ENCODE measurements at places on chromosomes 4 and X.
A peak's percentile ranks its signal among the peaks of the same experiment; 100 is the strongest.

DNA sequence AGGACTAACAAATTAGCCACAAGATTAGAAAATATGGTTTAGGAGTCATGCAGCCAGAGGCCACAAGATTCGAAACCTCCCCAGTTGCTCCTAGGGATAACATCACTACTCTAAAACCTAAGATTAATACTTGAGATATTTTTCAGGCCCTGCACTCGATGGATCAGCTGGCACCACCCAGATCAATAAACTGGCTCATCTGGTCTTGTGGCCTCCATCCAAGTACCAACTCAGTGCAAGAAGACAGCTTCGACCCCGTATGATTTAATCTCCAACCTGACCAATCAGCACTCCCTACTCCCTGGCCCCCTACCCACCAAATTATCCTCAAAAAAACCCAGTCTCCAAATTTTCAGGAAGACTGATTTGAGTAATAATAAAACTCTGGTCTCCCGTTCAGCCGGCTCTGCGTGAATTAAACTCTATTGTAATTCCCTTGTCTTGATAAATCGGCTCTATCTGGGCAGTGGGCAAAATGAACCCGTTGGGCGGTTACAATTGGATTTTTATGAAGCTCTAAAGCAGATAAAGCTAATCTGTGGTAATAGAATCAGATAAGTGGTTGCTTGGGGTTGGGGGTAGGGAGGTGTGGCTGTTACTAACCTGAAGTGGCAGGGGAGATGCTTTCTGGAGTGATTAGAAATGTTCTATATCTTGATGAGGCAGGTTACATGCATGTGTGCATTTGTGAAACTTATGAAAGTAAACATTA, 91.8 kb upstream of the ATXN3L start:
- no peak for DNase-seq

GRCh38 chr4:110475881-110476818, at the start of gene ENPEP:
Gene ENPEP (plus strand): TSS chr4:110476155. CDS start chr4:110476415, 260 bp downstream.
- DNase-seq = no peak

GRCh38 chr4:113461281-113461680, 300.3 kb downstream of the CAMK2D start:
- DNase-seq = no peak

- no peak for DNase-seq
These were observed 49.3 kb upstream of the RPL34 start for GRCh38 chr4:108570993-108571569.

- DNase-seq = no peak
These were observed 276.3 kb downstream of the STPG2 start for GRCh38 chr4:97866821-97867556.

GRCh38 chrX:10177601-10178000, 20.8 kb downstream of the CLCN4 start:
- DNase-seq = no peak

- DNase-seq = peak; percentile 23
These were observed 786 bp upstream of the ZFX start for GRCh38 chrX:24148535-24149350.

GRCh38 chr4:37268319-37268718, 23.8 kb downstream of the NWD2 start:
- no peak for DNase-seq

GRCh38 chr4:117907646-117908045, 126.6 kb upstream of the NDST3 start:
- no peak for DNase-seq

GRCh38 chr4:151931563-151931962, 170.8 kb upstream of the GATB start:
- DNase-seq = no peak

GRCh38 chrX:68694435-68695205, 47.2 kb downstream of the STARD8 start:
- DNase-seq = no peak

- DNase-seq = no peak
These were observed 98.4 kb downstream of the AREG start for GRCh38 chr4:74543231-74543781.

DNA sequence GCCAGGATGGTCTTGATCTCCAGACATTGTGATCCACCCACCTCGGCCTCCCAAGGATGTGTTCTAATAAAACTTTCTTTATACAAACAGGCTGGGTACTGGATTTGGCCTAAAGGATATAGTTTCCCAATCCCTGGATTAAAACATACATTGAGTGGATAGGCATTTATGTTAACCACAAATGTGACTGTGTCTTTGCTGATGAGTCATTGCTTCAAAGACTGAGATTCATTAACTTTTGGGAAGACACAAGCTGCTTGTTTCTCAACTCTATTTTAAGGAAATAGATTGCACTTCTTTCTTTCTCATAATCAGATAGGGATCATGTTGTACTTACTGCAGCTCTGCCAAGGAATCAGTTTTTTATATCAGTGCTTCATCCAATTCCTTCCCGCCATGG, 131.3 kb upstream of the AGA start:
- no peak for DNase-seq

DNA sequence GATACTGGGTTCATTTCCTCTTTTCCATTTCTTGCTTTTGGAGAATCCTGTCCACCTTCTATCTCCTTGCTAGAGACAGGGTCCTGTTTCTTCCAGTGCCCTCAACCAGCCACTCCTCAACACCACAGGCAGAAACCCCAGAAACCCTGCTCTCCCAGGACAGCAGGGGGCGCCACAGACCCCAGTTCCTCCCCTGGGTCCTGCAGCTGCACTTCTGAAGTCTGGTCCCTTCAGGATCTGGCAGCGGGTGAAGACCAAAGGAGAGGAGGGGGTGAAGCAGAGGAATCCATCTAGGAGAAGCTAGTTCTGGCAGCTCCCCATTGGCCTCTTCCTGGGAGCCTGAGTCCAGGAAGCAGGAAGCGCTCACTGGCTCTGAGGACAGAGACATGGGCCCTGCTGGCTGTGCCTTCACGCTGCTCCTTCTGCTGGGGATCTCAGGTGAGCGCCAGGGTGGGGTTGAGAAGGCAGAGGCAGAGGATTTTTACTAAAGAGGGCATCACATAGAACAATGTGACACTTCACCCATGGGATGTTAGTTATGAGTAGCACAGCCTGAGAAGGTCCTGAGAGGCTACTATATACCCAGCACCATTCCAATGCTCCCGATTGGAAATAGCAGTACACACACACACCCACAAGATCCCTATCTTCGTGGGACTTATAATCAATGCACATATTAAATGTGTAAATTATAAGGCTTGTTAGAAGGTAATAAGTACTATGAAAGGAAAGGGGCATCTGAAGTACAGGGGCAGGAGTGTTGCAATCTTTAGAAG, at the start of gene PRSS48:
Gene PRSS48, plus strand, starts transcription at position 375 of the 776 bp plus-strand sequence. Its CDS starts 12 bp downstream, at position 387.
- peak; percentile 5 for DNase-seq

DNA sequence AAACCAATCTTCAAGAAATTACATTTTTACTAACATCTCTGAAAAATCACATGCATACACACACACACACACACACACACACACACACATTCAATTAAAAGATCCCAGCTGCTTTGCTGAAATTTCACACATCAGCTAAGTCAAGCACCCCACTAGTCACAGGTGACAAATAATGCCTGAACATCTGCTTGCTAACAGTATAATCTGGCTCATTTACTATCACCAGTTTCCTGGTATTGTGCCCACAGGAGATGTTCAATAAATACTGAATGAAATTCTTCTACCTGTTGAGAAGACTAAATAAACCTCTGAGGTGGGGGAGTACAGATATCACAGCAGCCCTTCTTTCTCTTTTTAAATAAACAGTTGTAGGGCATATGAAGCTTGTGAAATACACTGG, 994.0 kb downstream of the ARAP2 start:
- no peak for DNase-seq

- DNase-seq = no peak
These were observed 409.3 kb upstream of the CPEB2 start for GRCh38 chr4:14592950-14593349.

GRCh38 chrX:39667736-39668482, 429.8 kb downstream of the BCOR start:
- DNase-seq = no peak

GRCh38 chr4:105933083-105933482, 37.8 kb downstream of the NPNT start:
- DNase-seq = no peak

DNA sequence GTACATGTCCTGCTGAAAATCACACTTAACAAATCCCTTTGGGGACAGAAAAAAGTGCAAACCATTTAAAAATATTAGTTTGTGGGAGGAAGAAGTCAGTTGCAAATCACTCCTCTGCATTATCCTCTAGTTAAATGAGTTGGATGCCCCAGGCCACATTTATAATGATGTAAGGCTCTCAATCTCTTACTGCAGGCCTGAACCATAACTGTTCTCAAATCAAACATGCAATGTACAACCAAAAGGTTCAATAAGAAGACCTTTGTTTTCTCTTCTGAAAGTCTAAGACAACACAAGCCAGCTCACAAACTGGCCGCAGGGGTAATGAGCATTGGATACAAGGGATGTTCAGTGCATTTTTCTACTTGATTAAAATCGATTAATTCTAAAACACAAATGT, 39.7 kb downstream of the IGFBP7 start:
- DNase-seq = no peak

DNA sequence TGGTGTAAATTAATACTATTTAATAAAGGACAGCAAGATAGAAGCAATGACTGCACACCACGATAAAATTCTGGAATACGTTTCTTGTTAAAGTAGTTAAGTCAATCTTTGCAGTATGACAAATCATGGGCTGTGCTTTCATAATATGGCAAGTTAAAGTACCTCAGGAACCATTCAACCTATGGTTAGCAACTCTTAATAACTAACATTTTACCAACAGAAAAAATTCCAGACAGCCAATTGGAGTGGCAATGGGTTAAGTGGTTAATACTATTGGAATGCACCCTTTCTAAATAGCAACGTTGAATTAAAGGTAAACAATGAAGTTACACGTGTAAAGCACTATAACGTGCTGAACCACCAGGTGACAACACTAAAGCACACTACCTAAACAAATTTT, 72.4 kb upstream of the ZCCHC13 start:
- DNase-seq = no peak

DNA sequence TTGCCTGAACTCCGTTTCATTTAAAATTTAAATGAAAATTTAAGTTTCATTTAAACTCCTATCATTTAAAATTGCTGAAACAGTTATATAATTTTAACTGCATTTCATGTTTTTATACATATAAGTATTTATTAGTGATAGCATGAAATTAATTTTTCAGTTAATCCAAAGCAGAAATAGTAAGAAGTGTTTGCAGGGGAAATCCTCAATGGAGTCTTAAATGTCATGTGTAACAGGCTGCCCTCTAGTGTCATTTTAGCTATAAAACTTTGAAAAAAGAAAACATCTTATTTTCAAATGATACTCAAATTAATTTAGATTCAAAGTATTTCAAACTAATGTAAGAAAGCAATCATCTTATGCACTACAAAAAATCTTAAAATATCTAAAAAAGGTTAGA, 27.2 kb downstream of the TAPT1 start:
- no peak for DNase-seq

GRCh38 chr4:61350932-61351331, 150.8 kb downstream of the ADGRL3 start:
- DNase-seq = no peak

DNA sequence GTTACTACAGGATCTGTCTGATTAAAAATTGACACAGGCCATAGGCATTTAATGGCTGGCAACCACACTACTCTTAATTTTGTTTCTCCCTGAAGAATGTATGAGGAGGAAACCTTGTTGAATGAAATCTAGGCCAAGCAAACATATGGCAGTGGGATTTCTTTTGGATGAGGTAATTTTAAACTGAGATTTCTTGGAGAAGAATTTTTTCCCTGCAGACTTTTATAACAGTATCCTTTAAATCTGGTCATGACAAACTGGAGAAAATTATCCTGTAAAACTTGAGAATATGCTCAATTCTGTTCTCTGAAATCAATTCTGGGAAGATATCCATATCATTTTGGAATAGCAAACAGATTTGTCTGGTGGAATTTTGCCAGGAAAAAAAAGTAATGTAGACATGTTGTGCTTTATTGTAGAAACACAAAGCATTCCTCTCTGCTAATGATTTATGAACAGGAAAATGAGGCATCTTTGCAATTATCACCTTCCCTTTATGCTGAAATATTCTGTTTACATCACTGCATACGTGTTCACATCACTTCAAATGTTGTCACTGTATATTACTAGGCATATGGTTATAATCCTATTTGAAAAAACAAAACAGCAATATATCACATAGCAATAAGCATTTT, 108.3 kb upstream of the ARSJ start:
- DNase-seq = no peak

- no peak for DNase-seq
These were observed 378.5 kb downstream of the KLHL4 start for GRCh38 chrX:87896057-87896456.

GRCh38 chrX:114508756-114509155, 75.1 kb upstream of the HTR2C start:
- no peak for DNase-seq

DNA sequence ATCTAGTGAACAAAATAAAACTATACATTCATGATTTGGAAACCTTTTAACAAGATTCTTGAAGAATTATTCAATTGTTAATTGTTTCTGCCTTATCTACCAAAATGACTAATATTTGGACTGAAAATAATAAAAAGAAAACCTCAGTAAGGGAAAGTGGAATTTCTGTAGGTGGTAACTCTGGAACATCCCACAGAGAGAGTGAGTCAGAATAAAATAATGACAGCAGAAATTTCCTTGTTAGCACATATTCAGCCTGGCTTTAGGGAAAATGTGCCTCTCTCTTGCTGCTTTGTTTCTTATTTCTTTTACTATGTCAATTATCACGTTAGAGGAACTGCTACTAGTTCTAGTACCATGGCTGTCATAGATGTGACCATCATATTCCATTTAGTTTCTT, 421.5 kb upstream of the GNPDA2 start:
- DNase-seq = no peak
